ENCODE measurements at places on chromosomes 4 and X.

- no peak for DNase-seq
Observed at GRCh38 chr4:176479767-176480166, 160.0 kb downstream of the SPCS3 start.

DNA sequence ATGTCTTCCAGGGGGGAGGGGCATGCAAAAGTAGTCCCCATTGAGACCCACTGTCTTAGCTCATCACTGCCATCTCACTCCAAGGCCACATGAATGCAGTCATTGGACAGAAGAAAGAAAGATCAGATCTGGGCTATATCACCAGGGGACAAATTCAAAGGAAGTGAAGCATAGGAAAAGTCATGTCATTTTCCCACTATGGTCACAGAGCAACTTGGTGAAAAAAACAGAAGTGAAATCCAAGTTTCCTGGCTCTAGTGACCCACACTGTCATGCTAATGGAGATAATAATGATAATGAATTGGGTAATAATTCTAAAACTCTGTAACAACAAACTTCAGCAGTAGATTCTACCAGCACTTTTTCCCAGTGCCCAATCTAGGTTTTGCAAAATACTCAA lies 9.9 kb downstream of the LHFPL1 start:
- no peak for DNase-seq

GRCh38 chr4:149754526-149754925 lies 61.1 kb downstream of the IQCM start:
- no peak for DNase-seq

- no peak for DNase-seq
Observed at GRCh38 chrX:25300994-25301393, 285.2 kb upstream of the ARX start.

- no peak for DNase-seq
Observed at GRCh38 chr4:140213749-140214148, 59.8 kb upstream of the MAML3 start.

DNA sequence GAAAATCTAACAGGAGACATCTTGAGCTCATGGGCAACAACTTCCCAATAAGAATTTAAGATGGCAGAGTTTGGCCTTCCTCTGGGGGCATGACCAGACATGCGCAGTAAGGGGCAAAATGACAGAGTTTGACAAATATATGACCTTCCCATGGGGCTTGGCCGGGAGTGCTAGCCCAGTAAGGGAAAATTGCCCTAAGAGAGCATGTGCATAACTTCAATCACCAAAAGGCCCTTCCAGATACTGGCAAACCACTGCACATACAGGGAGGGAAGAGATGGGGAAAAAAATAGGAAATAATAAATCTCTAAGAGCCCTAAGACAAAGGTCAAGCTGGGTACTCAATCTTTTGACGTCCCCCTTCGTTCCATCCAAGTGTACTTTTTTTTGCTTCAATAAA lies 13.4 kb downstream of the TIFA start:
- no peak for DNase-seq

GRCh38 chrX:21756785-21757529 lies 959 bp downstream of the SMPX start:
- no peak for DNase-seq

- no peak for DNase-seq
Observed at GRCh38 chr4:63049726-63050125, 1359.5 kb downstream of the TECRL start.

- peak; percentile 52 for DNase-seq
Observed at GRCh38 chr4:76067652-76068286, 6.7 kb upstream of the ART3 start.

- DNase-seq, result no peak
Observed at GRCh38 chr4:102687982-102688433, 72.8 kb downstream of the MANBA start.

DNA sequence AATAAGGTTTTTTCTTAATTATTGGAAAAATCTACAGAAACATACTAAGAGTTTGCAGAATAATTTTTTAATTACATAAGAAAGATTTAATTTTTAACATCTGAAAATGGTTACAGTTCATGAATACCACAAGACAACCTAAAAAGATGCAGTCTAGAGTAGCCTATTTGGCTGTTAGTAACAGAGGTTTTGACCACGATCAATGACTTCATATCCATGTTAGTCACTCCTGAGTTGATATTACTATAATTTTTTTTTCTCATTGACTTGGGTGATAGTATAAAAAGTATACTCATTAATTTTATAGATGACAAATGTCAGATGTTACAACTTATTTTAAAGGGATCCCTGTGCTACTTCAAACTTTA lies 272.5 kb downstream of the DCTD start:
- no peak for DNase-seq

GRCh38 chr4:128946916-128947315 lies 137.4 kb downstream of the JADE1 start:
- no peak for DNase-seq

DNA sequence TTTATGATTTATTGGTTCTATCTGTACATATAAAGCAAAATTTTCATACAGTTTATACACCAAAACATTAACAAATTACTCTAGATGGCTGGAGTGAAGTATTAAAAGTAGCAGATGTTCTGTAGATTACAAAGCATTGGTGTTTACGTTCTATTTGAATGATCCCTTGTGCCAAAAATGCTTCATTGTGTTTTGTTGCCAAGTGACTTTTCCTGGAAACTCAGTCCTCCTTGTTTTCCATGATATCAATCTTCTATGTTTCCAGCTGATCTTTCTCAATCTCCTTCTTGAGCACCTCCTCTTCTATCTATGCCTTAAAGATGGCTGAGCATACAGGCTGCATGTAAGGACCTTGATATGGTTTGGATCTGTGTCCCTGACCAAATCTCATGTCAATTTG lies 263.6 kb upstream of the CTSO start:
- DNase-seq, result no peak

DNA sequence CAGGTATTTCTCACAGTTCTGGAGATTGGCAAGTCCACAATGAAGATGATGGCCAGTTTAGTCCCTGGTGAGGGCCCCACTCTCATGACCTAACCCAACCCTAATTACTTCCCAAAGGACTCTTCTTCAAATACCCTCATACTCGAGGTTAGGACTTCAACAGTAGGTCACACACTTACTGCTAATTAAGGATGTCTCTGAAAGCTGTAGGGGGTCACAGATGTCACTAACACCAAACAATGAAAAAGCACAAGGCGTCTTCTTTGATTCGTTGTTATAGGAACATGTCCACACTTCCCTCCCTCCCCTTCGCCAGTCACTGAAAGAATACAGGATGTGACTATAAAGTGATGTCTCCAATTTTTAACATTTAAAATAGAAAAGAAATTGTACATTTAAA lies 309.7 kb downstream of the PACRGL start:
- no peak for DNase-seq

- DNase-seq, result no peak
Observed at GRCh38 chr4:177006331-177006730, 213.6 kb upstream of the VEGFC start.

DNA sequence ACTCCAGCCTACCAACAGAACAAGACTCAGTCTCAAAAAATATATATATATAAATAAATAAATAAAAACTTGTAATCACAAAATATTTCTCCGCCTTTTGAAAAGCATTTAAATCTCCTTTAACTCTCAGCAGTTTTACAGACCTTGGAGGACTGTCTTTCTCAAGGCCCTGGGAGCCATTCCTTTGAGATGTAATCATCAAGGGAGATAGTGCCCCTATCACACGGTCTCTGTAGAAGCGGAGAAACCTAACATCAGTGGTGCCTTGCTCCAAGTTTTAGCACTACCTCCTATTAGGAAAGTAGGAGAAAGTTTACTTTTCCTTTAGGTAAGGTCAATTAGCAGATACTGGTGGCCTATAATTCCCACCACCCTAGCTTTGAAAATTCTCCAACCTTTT lies 58.5 kb downstream of the ANTXR2 start:
- DNase-seq, result no peak

- peak; percentile 44 for DNase-seq
Observed at GRCh38 chr4:81030061-81030980, at the start of gene BMP3. TSS of gene BMP3 (plus strand) at chr4:81030708. CDS start at chr4:81031285, 577 bp downstream.

- DNase-seq, result peak; percentile 35
Observed at GRCh38 chrX:24148535-24149350, 786 bp upstream of the ZFX start.

DNA sequence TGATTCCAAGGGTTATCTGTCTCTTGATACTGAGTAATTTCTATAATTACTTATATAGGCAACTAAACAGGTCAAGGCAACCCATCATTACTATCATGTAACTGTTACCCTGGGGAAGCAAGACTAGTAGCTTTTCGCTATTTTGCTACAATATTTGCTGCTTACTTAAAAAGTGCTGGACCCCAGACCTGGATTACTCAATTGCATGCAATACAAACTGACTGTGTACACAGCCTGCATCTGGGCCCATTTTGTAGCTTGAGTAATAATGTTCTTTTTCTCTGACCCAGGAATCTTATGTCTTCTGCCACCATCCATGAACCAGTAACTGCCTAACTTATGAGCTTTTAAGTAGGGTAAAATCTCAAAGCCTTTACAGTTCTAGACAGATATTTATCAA lies 53.4 kb downstream of the CNOT6L start:
- DNase-seq, result no peak

DNA sequence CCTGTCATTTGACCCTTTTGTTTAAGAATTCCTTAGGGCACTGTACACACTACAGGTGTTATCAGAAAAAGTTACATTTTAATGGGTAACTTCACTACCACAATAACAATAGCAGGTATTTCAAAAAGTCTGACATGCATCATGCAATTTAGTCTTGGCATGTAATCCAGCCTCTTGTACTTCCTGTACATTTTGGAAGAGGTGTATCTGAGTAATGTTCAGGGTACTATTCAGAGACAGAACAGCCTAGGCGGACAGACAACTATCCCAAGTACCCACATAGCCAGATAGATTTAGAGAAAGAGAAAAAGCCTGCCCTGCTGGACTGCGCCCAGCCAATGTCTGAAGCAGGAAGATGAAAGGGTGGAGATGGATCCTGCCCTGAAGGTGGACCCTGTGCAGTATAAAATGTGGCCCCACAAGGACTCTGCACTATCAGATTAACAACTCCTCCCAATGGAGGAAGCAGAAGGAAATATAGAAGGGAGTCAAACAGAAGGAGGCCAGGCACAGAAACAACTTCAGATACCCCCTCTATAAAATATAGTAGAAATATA lies 8.5 kb downstream of the UGT2B7 start:
- no peak for DNase-seq

DNA sequence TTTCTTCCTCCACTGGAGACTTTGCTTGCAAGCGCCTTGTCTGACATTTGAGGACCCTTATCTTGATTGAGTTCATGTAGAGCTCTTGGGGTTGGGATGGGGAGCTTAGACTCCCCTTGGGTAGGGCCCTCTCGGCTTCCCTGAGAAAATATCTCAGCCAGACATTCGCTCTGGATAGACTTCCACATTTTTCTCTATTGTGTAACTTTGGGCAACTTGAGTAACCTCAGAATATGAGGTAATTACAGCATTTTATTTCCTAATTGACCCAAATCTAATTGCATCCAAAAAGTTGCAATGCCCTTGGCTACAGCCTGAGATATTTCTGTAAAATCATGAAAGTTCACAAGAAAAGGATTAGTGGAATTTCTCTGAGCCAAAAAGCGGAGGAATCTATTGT lies 102.8 kb upstream of the MXRA5 start:
- DNase-seq, result no peak

GRCh38 chrX:72141372-72142004 lies 9.8 kb upstream of the RTL5 start:
- peak; percentile 39 for DNase-seq

DNA sequence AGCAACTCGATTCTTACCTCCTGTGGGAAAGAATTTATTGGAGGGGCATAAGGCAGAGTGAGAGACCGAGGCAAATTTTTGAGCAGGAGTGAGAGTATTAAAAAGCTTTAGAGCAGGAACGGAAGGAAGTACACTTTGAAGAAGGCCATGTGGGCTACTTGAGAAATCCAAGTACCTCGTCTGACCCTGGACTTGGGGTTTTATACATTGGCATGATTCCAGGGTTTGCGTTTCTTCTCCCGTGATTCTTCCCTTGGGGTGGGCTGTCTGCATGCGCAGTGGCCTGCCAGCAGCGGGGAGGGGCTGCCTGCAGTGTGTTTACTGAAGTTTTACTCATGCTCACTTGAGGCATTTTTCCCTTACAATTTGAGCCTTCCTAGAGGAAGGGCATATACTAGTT lies 3.4 kb downstream of the GALNT7 start:
- DNase-seq, result no peak

DNA sequence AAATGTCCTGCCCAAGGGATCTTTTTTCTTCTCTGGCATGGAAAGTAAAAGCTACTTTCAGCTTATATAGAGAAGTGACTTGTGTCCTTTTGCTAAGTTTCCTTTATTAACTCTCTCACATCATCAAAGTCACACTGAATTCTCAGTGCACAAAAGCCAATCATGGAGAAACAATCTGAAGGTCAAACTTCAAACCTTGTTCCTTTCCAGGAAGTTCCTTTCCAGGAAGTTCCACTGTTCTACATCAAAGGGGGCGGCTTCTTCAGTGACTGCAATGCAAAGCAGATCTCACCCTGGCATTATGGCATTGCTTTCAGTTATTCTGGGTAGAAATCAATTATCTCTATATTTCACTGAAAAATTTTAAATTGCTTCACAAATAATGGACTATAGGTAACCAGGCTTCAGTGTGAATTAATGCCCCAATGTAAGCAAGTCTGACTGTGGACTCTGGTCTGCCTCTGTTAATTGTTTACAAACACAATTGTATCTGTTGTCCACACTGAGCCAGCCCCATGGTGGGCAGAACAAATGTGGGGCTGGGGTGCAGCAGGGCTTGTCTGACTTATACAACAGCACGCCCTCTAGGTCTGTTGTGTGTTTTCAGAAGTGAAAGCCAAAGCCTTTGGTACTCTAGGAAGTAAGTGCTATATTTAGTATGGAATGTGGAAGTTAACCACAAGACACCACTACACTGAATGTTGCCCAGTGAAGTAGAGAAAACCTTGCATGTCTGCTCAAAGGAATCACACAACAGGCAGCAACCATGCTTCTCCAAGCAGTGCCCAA lies 98.8 kb downstream of the CDS1 start:
- DNase-seq, result no peak

GRCh38 chrX:68710870-68711576 lies 63.6 kb downstream of the STARD8 start:
- DNase-seq, result peak; percentile 17

GRCh38 chr4:96642490-96642889 lies 802.6 kb downstream of the PDHA2 start:
- DNase-seq, result no peak

DNA sequence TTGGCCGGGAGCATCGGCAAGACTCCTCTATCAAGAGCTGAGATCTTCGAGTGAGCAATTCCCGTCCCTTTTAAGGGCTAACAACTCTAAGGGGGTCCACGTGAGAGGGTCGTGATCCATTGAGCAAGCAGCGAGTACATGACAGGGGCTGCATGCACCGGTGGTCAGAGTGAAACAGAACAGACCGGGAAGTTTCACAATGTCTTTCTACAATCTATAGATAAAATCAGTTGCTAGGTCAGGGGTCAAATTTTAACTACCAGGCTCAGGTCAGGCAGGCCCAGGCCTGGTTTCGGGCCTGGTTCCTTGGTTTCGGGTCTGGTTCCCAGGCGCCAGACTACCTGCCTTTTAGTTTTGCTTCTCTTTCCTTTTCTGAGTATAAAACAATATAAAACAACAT lies 160.1 kb downstream of the PTCHD1 start:
- no peak for DNase-seq

- DNase-seq, result no peak
Observed at GRCh38 chr4:186149872-186150271, 41.5 kb upstream of the CYP4V2 start.

GRCh38 chr4:56910172-56910967 lies 2.7 kb downstream of the REST start:
- peak; percentile 20 for DNase-seq
